GM23248 (cell line): ENCODE measurements at places on chromosomes 2 and 18. TPM values are rescaled to one million over a fixed set of nuclear protein-coding genes. Genes with fewer than 3 reads are reported as not detected.

DNA sequence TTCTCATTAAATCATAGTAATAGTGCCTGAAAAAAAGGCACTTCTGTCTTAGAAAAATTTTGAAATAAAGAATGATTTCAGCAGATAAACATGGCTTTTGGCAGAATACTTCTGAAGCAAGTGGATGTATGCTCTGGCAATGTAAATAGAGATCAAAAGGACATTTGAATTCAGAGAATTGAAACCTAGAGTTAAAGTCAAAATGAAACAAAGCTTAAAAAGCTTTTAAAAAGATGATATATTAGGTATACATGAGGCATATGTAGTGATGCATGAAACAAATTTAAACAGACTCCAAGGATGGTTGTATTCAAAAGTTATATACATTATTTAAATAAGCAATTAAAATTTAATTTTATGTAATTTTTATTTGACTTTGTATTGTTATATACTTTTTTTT lies 1344.5 kb upstream of the TMEFF2 start:
- DNase-seq = no peak
- H3K27me3 ChIP-seq = no peaks in the 10 kb centered on the region
- H3K4me3 ChIP-seq = no peak overlapping the region
- H3K36me3 ChIP-seq = no peaks in the 10 kb centered on the region

DNA sequence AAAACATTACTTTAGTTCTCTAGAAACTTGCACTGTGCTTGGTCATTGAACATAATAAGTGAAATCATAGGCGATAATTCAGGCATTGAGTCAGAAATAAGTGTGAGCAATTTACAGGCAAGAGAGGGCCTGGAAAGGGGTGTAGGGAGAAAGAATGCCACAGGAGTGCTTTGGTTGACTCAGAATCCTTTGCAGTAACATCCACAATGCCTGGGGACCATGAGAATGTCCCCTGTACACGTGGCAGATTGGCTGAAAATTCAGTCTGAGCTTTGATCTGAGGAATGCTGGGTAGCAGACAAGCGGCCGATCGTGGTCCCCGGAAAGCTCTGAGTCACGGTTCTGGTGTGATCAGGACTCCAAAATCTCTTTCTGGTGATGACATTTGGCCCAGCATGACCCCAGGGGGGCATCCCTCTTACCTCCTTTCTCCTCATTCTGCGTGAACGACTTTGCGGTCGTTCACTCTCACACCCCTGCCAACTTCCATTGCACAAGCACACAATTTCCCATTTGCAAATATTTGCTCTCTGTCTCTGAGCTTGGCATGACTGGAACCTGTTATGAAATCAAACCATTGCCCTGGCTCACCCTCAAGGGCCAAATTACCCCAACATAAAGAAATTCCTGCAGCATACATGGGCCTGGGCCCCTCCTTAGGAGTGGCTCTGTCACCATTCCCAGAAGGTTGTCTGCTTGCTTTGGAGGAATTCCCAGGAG lies 305.0 kb upstream of the EPAS1 start:
- H3K4me1 ChIP-seq = peaks cover 23% of the 10 kb centered on the region
- no peaks in the 10 kb centered on the region for H3K36me3 ChIP-seq
- peak; percentile 93 for DNase-seq
- peak overlapping the region; percentile 93 for H3K27ac ChIP-seq
- peak overlapping the region; percentile 21 for H3K4me3 ChIP-seq

GRCh38 chr2:31979956-31980355 lies 30.9 kb downstream of the MEMO1 start:
- peak; percentile 54 for DNase-seq
- H3K36me3 ChIP-seq = no peaks in the 10 kb centered on the region
- H3K27ac ChIP-seq = no peak overlapping the region
- H3K4me1 ChIP-seq = peaks cover 8% of the 10 kb centered on the region
- H3K4me3 ChIP-seq = no peak overlapping the region
- no peaks in the 10 kb centered on the region for H3K27me3 ChIP-seq

GRCh38 chr18:56085551-56085950 lies 497.6 kb upstream of the TCF4 start:
- H3K27ac ChIP-seq = 0 out of 2 replicates have a peak overlapping the region, but pooled peaks have one; percentile 17
- no peak overlapping the region for H3K4me3 ChIP-seq
- H3K4me1 ChIP-seq = peaks cover 7% of the 10 kb centered on the region
- peak; percentile 95 for DNase-seq

- no peaks in the 10 kb centered on the region for H3K27me3 ChIP-seq
- H3K36me3 ChIP-seq = no peaks in the 10 kb centered on the region
- DNase-seq = no peak
- no peaks in the 10 kb centered on the region for H3K4me1 ChIP-seq
Observed at GRCh38 chr2:26737221-26737620, 26.9 kb upstream of the SLC35F6 start.

Gene ECEL1
- polyA plus RNA-seq = not detected in 2 replicates

DNA sequence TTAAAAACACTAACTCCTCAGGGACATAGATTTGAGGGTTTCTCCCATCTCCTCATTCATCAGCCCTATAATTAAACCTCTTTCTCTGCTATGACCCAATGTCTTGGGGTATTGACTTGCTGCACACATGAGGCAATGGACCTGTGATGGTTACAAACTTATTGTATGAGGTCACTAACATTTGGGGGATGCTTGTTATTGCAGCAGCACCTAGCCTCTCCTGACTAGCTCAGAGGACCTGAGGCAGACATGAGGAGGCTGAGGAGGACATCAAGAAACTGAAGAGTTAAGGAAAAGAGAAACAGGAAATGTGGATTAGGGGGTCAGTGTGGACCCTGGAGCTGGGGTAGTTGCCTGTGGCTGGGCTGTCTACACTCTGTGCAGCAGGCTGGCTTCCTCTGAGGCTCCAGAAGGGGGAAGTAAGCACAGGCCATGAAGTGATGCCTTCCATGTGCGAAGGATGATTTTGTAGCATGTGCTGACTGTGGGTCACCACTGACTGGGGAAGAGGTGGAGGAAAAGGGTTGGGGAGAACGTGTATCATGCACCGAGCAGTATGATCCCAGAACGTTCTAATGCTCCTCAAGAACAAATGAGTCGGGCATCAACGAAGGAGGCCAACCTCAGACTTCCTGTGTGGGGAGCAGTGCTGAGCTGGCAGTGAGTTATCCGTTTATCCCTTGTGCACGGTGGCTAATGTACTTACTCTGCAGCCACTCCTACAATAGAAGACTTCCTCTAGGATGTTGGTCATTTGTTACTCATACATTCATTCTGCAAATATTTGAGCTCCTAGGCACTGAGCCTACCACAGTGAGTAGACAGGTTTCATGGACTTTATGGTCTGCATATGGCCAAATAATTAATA lies 42.1 kb upstream of the RFX8 start:
- no peaks in the 10 kb centered on the region for H3K27me3 ChIP-seq
- H3K27ac ChIP-seq = peak overlapping the region; percentile 95
- peak; percentile 98 for DNase-seq
- H3K36me3 ChIP-seq = no peaks in the 10 kb centered on the region
- peaks cover 62% of the 10 kb centered on the region for H3K4me1 ChIP-seq

Gene OR6B2
- polyA plus RNA-seq = not detected in 2 replicates

- DNase-seq = no peak
- no peak overlapping the region for H3K4me3 ChIP-seq
- H3K27me3 ChIP-seq = peaks cover 14% of the 10 kb centered on the region; the same call in 1 of the 2 replicates
Observed at GRCh38 chr2:17557596-17557995, 17.1 kb downstream of the VSNL1 start.

DNA sequence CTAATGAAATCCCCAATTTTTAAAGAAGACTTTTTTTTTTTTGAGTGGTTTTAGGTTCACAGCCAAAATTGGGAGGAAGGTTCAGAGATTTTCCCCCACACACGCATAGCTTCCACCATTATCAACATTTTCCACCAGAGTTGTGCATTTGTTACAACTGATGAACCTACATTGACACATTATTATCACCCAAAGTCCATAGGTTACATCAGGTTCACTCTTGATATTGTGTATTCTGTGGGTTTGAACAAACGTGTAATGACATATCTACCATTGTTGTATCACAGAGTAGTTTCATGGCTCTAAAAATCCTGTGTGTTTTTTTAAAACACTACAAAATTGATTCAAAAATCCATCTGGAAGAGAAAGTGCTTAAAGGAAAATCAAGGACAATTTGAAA lies 101.8 kb downstream of the TANC1 start:
- peak overlapping the region; percentile 54; the same call in 1 of the 2 replicates for H3K27ac ChIP-seq
- H3K27me3 ChIP-seq = no peaks in the 10 kb centered on the region
- H3K36me3 ChIP-seq = peaks cover 10% of the 10 kb centered on the region; the same call in 1 of the 2 replicates
- H3K4me3 ChIP-seq = no peak overlapping the region
- H3K4me1 ChIP-seq = peaks cover 55% of the 10 kb centered on the region

DNA sequence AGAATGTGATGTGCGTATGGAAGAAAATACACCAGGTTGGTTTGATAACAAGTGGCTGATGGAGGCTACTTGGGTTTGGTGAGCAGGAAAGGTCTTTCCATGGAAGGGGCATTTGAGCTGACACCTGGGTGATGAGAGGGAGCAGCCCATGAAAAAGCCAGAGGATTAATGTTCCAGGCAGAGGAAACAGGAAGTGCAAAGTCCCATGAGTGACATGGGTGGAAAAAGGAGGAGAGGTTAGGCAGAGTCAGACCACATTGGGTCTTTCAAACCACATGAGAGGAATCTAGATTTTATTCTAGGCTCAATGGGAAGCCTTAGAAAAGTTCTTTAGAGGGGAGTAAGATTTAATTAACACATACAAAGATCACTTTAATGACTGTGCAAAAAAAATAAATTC lies 195.7 kb downstream of the LRATD1 start:
- H3K4me3 ChIP-seq = no peak overlapping the region
- H3K4me1 ChIP-seq = peaks cover 4% of the 10 kb centered on the region; the same call in 1 of the 2 replicates
- H3K36me3 ChIP-seq = no peaks in the 10 kb centered on the region

- DNase-seq = no peak
- H3K4me3 ChIP-seq = no peak overlapping the region
- H3K4me1 ChIP-seq = no peaks in the 10 kb centered on the region
Observed at GRCh38 chr2:108034843-108035242, 48.5 kb downstream of the SLC5A7 start.

Gene PDCD1
- not detected in 2 replicates for polyA plus RNA-seq

DNA sequence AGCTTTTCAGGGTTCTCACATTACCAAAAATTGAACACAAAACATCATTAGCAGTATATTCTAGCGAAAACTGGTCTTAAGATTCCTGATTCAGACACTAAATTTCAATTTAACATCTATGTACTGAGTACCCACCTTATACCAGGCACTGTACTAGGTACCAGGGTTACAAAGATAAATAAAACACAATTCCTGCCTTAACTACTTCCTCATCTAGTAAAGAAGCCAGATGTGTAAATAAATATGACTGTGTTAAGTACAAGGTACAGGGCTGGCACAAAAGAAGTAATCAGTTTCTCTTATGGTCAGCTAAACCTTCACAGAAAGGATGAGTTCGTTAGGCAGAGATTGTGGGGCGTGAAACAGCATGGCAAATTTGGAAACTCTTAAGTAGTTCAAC lies 6.1 kb downstream of the FARSB start:
- no peak overlapping the region for H3K27ac ChIP-seq
- no peak overlapping the region for H3K4me3 ChIP-seq
- H3K36me3 ChIP-seq = peaks cover 11% of the 10 kb centered on the region; the same call in 1 of the 2 replicates
- no peak for DNase-seq
